ENCODE measurements at places on chromosomes 1 and 21.

DNA sequence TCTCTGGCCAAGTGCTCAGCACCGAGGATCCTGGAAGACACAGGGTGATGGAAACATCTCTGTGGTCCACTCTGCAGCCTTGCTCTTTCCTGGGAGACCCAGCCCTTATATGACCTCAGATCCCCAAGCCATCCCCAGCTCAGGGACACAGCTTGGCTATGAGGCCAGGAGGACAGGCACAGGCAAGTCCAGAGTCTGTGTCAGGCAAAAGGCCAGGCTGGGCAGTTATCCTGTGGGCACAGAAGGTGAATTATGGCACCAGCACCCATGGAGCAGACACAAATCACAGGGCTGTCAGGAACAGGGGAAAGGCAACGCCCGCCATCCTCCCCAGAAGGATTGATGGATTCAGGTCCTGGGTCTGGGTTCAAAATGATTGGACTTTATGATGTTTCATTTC is 52.1 kb upstream of the SCMH1 start:
- no peak for DNase-seq

- no peak for DNase-seq
Observed at GRCh38 chr1:205066141-205066818, 18.0 kb downstream of the TMEM81 start.

DNA sequence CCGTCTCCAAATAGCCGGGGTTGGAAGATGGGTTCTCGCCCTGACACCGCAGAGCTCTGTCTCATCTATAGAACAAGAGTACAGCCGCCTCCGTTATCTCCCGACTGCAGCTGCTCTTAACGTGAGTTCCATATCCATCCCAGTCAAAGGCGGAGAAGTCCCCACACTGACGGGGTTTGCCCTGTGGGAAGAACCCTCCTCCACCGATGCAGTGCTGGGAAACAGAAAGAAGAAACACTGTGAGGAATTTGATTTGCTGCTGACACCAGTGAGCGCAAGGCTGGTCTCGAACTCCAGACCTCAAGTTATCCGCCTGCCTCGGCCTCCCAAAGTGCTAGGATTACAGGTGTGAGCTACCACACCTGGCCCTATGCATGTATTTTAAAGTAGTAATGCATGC is 9.5 kb downstream of the ITLN2 start:
- DNase-seq: no peak

- no peak for DNase-seq
Observed at GRCh38 chr1:57959531-57960241, 535.8 kb upstream of the DAB1 start.

GRCh38 chr1:85462931-85463649 is 1.9 kb downstream of the DDAH1 start:
- DNase-seq: no peak

GRCh38 chr1:219837274-219837993 is 90.9 kb downstream of the SLC30A10 start:
- no peak for DNase-seq

GRCh38 chr1:111843177-111843576 is 87.5 kb downstream of the DDX20 start:
- DNase-seq: no peak

DNA sequence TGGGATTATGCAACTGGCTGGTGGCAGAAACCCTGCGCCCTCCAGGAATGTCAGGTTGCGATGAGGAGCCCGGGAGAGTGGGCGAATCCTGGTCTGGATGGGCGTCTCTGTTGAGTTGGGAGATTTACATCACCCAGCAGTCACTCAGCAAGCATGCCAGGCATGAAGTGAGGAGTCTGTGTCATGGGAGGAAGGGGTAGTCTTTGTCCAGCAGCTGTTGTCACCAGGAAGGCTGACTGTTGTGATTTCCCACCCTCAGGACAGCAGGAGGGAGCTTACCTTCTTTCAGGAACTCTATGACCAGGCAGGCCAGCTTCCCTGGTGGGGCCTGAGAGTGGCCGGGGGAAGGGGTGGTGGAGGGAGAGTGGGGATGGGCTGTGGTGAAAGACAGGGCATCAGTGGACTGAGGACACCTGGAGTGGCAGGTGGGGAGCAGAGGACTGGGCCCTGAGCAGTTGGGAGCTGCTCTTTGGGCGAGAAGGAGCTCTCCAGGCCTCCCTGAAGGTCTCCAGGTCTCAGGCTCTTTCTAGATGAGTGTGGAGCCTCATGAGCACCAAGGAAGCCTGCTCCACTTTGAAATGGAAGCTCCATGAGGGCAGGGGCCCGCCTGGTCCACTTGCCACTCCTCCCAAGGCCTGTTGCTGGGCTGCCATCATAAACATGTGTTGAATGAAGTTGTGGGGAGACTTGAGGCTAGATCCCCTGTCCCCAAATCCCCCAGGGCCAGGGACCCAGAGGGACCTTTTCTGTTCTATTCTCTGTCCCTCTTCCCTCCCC is 21.3 kb upstream of the PKP1 start:
- no peak for DNase-seq

- no peak for DNase-seq
Observed at GRCh38 chr1:150777544-150777943, 12.0 kb upstream of the CTSS start.

- no peak for DNase-seq
Observed at GRCh38 chr1:44040418-44040817, 9.2 kb upstream of the SLC6A9 start.

- no peak for DNase-seq
Observed at GRCh38 chr1:7497107-7497637, 273.9 kb upstream of the VAMP3 start.

GRCh38 chr1:226512076-226512728 is 36.4 kb upstream of the STUM start:
- DNase-seq: no peak

DNA sequence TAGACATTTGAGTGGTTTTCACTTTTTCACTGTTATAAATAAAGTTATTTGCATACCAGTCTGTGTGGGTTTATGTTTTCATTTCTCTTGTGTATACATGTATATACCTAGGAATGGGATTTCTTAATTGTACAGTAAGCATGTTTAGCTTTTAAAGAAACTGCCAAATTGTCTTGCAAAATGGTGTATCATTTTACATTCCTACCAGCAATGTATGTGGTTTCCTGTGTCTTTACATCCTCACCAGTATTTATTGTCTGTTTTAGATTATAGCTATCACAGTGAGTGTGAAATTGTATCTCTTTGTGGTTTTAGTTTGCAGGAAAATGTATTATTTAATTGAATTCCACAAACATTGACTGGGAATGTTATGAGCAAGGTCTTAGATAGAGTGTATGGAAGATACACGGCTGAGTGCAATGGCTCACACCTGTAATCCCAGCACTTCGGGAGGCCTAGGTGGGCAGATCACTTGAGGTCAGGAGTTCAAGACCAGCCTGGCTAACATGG is 57.3 kb downstream of the MACF1 start:
- no peak for DNase-seq

DNA sequence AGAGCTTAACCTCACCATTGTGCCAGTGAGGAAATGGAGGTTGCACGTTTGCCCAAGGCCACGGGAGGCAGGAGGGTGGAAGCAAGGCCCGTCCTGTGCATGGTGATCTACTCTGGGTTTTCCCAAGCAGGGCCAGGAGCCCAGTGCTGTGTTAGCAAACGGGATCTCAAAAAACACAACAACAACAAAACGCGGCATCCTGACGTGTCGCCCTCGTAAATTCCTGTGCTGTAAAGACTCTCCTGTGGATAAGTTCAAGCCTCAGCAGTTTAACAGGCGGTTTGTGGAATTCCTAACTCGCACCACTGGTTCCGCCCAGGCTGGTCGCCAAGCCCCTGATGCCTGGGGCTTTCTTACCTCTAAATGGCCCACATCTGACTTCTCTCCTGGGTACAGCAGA is 39.1 kb downstream of the TFF3 start:
- DNase-seq: no peak

DNA sequence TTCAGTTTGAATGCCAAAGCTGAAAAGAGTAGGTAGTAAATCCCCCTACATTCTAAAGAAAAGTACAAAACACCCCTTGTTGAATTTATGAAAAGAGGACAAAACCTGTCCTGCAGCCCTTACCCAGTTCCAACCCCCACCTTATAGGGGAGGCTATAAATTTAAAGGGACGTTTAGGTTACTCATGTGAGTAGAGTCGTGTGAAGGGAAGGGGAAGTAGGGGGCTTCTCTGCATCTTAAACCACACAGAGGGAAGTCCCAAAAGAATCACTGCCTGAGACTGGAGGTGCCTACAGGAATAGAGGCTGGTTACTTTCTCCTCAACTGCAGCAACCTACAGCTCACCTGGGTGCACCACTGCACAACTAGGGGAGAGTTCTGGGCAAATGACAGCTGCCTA is 36.7 kb upstream of the KIRREL1 start:
- DNase-seq: no peak

GRCh38 chr1:89939059-89939570 is 55.8 kb upstream of the ZNF326 start:
- DNase-seq: no peak

DNA sequence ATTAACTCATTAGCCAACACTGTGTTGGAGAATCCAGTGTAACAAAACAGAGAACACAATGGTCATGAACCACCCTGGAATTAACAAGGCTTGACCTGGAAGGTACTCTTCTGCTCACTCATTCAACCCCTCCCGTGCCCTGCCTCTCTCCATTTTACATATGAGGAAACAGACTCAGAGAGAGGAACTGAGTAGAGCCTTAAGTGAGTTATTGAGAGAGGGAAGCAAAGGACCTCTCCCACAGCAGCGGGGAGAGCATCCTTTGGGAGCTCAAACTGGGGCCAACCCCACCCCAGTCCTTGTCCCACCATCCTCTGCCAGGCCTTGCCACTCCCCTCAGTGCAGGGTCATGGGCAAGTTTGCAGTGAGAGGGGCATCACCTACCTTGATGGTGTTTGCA is 1.4 kb downstream of the S100A12 start:
- no peak for DNase-seq

GRCh38 chr1:106276871-106277270 is 779.6 kb upstream of the PRMT6 start:
- no peak for DNase-seq

GRCh38 chr21:42311160-42311559 is 4.0 kb downstream of the TFF3 start:
- DNase-seq: no peak

GRCh38 chr1:17991996-17992395 is 115.6 kb upstream of the IGSF21 start:
- no peak for DNase-seq

DNA sequence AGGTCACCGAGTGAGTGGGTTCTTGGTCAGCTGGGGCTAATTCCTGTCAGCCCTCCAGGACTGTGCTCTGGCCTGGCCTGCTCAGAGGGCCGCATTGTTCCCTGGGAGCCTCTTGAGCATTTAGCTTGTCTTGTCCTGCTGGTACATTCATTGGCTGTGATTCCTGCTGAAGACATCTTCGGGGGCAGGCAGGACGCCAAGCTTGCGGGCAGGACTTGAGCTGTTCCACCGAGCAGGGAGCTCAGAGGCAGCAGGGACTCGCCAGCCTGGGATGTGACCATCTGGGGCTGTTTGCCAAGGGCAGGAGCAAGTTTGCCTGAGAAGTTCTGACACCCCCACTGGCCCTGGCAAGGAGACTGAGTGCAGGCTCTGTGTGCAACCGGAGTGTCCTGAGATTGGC is 7.0 kb upstream of the SLC26A9 start:
- no peak for DNase-seq

GRCh38 chr1:10625076-10625475 is 150.3 kb downstream of the PEX14 start:
- DNase-seq: no peak

DNA sequence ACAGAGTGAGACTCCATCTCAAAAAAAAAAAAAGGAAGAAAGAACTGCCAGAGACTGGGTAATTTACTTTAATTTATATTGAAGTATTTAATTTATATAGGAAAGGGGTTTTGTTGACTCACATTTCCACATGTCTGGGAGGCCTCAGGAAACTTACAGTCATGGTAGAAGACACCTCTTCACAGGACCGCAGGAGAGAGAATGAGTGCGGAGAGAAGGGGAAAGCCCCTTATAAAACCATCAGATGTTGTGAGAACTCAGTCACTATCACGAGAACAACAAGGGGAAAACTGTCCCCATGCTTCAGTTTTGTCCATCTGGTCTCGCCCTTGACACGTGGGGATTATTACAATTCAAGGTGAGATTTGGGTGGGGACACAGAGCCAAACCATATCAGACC is 25.8 kb upstream of the PPP1R8 start:
- no peak for DNase-seq

DNA sequence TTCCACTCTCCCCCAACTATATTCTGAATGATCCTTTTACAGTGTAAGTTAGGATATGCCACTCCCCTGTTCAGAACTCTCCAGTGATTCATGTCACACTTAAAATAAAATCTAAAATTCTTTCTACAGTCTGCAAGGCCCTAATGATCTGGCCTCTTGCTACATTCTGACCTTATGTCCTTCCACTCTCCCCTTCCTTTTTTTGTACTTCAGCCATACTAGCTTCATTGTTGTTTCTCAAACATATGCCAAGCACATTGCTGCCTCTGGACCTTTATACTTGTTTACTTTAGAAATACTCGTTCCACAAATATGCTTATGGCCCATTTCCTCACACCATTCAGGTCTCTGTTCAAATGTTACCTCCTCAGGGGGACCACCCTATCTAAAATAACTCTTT is 14.8 kb upstream of the PSMA5 start:
- DNase-seq: no peak

GRCh38 chr1:180392020-180392419 is 110.4 kb downstream of the ACBD6 start:
- DNase-seq: no peak

- DNase-seq: no peak
Observed at GRCh38 chr21:38810034-38810825, 4.5 kb downstream of the ETS2 start.

GRCh38 chr21:44903050-44903685 is 17.5 kb downstream of the ITGB2 start:
- DNase-seq: no peak

GRCh38 chr1:3564921-3565831 is 46.1 kb downstream of the MEGF6 start:
- DNase-seq: peak; percentile 21

- no peak for DNase-seq
Observed at GRCh38 chr1:226821719-226822085, 48.7 kb upstream of the PSEN2 start.

DNA sequence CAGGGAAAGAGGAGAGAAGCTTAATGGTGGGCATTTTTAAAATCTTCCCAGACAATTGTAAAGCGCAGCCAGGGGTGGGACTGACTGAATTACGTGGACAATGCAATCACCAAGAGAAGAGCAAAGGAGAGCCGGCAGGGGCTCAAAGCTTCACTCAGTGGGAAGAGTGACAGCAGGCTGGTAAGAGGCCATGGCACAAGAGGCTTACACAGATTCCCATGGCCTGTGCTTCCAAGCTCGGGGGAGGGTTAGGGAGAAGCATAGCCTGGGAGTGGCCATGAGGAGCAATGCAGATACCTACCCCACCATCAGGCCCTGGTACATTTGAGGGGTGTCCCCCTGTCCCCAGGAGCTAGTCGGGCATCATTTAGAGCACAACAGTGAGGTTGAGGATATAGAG is 27.1 kb upstream of the SEC16B start:
- no peak for DNase-seq
